ENCODE measurements at places on chromosomes 12 and 14. TPM values are rescaled to one million over a fixed set of nuclear protein-coding genes. Genes with fewer than 3 reads are reported as not detected.

DNA sequence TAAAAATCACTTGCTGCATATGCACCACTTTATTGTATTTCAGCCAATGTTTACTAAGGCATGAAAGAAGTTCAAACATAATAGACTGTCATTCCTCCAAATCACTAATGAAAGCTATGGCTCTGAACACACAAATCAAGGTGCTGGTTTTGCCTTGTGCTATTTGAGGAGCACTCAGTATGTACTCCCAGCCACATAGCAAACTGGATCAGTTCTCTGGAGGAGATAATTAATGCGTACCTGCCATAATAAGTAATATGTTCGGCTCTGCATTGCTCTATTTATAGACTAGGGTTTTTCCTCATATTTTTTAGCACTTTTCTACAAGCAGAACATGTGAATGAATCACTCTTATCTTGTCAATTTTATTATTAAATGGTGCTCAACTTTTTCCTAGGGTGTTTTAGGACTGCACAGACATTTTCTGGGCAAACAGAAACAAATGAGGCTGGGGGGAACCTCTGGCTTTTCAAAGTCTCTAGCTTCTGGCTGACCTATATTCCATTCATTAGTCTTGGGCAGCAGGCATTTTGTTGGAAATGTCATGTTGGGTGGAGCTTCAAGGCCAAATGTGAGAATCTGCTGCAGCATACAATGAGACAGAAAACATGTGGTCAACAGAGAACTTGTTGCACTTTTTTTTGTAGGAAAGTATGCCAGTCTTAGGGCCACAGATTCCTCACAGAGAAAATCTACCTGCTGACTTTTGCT lies 88.4 kb downstream of the GRIP1 start:
- no peak overlapping the region for H3K4me3 ChIP-seq
- H3K27ac ChIP-seq = no peak overlapping the region
- no peaks in the 10 kb centered on the region for H3K4me1 ChIP-seq
- H3K36me3 ChIP-seq = no peaks in the 10 kb centered on the region
- DNase-seq = no peak
- peaks cover 2% of the 10 kb centered on the region for H3K27me3 ChIP-seq

DNA sequence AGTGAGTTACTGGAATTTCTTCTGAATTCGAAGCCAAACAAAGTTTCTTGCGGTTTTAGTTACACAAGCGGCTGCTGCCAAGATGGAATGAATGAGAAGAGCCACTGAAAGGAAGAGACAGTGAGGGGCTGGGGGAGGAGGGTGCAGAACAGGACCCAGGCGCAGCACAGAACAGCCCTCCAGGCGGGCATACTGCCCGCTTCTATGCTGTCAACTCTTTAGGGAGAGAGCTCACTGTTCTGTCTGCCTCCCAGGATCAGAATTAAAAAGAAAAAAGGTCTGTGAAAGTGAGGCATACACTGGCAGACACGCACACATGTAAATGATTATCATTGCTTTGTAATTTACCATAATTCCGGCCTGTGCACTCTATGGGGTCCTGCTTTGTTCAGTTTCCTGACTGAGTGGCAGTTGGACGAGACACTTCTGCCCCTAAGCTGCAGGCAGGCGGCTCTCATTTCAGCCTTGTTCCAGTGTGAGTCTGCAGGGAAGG lies 231.6 kb downstream of the CACNA1C start:
- H3K27ac ChIP-seq = peak overlapping the region; percentile 27
- H3K27me3 ChIP-seq = no peaks in the 10 kb centered on the region
- no peak for DNase-seq

DNA sequence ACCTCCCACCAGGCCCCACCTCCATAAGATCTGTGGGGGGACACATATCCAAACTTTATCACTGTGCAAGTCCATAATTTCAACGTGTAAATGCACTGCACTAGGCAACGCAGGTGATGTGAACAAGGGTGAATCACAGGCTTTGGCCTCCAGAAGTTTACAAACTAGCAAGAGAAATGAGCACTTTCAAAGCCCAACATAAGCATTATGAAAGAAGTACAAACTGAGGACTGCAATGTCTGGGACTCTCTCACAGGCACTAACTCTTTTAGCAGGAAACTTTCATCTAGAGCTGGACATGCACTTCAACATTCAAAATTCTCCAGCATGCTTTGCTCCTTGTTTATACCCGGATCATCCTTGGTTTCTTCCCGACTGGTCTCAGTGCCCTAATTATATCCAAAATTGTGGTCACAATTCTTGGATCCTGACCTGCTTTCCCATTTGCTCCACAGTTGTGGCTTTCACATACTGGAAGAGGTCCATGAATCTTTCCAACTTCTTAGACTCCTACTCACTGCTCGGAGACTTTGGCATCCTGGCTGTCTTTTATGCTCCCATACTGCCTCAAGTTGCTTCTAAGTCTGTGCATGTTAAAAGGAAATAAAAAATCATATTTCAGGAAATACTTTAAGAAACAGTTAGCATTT lies 44.9 kb upstream of the STRAP start:
- H3K27ac ChIP-seq = no peak overlapping the region
- peaks cover 4% of the 10 kb centered on the region for H3K27me3 ChIP-seq
- DNase-seq = no peak

DNAJC22 gene
- total RNA-seq = not detected

GRCh38 chr14:72554401-72554800 lies 339.5 kb downstream of the DPF3 start:
- H3K4me1 ChIP-seq = peaks cover 11% of the 10 kb centered on the region
- H3K27me3 ChIP-seq = no peaks in the 10 kb centered on the region
- peak overlapping the region; percentile 46 for H3K27ac ChIP-seq
- DNase-seq = no peak
- H3K36me3 ChIP-seq = no peaks in the 10 kb centered on the region
- H3K4me3 ChIP-seq = no peak overlapping the region

- no peak for DNase-seq
- no peaks in the 10 kb centered on the region for H3K36me3 ChIP-seq
- H3K4me3 ChIP-seq = peak overlapping the region; percentile 90
These were observed 21.8 kb downstream of the CHST11 start for GRCh38 chr12:104478396-104479122.

SETD1B gene
- 92.8 TPM for total RNA-seq

- no peaks in the 10 kb centered on the region for H3K36me3 ChIP-seq
- no peaks in the 10 kb centered on the region for H3K27me3 ChIP-seq
- DNase-seq = no peak
- H3K27ac ChIP-seq = no peak overlapping the region
- H3K4me3 ChIP-seq = no peak overlapping the region
- peaks cover 2% of the 10 kb centered on the region for H3K4me1 ChIP-seq
These were observed 30.9 kb upstream of the WDR89 start for GRCh38 chr14:63672417-63673180.

PPP4R4 gene
- 1.5 TPM for total RNA-seq

- no peak overlapping the region for H3K27ac ChIP-seq
- peaks cover 46% of the 10 kb centered on the region for H3K36me3 ChIP-seq
- H3K4me1 ChIP-seq = peaks cover 10% of the 10 kb centered on the region
- H3K4me3 ChIP-seq = no peak overlapping the region
These were observed 2.4 kb downstream of the EAPP start for GRCh38 chr14:34536951-34537676.

CCND2 gene
- 93.3 TPM for total RNA-seq

- H3K4me1 ChIP-seq = peaks cover 9% of the 10 kb centered on the region
- no peak overlapping the region for H3K4me3 ChIP-seq
- H3K27ac ChIP-seq = no peak overlapping the region
- H3K27me3 ChIP-seq = no peaks in the 10 kb centered on the region
These were observed 340.5 kb downstream of the FUT8 start for GRCh38 chr14:65753061-65753460.

STON2 gene
- total RNA-seq = not detected

NAP1L1 gene
- total RNA-seq = 820 TPM

DNA sequence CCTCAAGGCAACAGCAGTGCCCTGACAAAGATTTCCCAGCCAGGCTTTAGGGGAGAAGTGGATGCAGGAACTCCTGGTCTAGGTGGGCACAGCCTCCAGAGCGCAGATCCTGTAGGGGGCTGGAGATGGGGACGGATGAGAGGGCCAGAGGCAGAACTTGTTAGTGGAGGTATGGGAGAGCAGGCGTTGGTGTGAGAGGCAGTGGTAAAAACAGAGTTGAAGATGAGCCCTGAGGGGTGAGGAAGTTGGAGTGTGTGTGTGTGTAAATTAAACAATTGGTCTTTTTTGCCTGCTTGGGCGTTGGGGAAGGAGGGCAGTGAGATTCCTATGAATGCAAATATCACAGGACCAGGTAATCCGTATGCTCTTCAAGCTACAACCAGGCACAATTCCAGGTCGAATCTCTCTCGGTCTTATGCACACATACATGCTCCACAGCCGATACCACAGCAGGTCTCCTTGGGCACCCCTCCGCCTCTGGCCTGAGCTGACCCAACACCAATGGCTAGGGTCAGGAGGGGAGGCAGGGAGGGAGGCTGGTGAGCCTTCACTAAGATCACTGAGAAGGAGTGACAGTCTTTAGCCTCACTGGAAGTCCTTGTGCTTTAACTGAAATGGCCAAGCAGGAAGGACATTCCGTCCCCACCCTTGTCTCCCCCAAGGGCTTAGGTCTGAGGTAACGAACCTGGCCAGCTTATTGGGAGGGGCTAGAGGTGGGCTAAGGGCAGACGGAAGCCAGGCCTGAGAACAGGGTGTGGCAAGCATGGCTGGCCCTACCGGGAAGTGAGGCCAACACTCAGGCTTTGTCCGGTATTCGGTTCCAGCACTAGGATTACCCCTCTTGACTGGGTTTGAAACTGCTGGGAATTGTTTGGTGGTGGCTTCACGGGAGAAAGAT lies 1.5 kb upstream of the KRT7 start:
- no peak for DNase-seq
- no peaks in the 10 kb centered on the region for H3K36me3 ChIP-seq
- H3K27ac ChIP-seq = no peak overlapping the region
- peaks cover 2% of the 10 kb centered on the region for H3K4me1 ChIP-seq

FERMT2 gene
- total RNA-seq = 0.52 TPM

COX14 gene
- 47.1 TPM for total RNA-seq

ANKRD33 gene
- not detected for total RNA-seq

ATL1 gene
- 3.6 TPM for total RNA-seq

- DNase-seq = no peak
- H3K27ac ChIP-seq = peak overlapping the region; percentile 22
- H3K27me3 ChIP-seq = peaks cover 18% of the 10 kb centered on the region
- no peak overlapping the region for H3K4me3 ChIP-seq
- H3K36me3 ChIP-seq = no peaks in the 10 kb centered on the region
These were observed 1.9 kb upstream of the KRT85 start for GRCh38 chr12:52369211-52369610.
